ENCODE measurements at places on chromosomes 4 and X.

DNA sequence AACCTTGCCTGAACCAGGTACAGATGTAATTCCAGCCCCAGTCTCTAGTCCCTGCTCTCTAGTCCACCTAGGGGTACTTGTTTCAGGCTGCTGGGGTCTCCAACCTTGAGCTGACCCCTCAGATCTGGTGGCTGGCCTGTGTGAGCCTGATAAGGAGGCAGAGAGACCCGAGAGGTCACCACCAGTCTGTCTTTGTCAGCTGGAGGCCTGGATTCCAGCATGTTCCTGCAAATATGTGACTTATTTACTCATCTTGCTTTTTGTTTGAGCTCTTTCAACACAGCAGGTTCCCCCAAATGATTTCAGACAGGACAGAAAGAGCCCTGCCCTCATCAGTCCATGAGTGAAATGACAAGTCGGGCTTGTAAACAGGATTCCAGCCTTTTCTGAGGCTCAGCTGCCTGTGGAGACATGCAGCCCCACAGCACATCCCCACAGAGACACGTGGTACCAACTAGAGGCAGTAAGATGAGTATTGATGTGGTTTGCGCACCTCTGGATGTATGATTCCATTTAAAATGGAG, 37.5 kb upstream of the STK26 start:
- DNase-seq = no peak

DNA sequence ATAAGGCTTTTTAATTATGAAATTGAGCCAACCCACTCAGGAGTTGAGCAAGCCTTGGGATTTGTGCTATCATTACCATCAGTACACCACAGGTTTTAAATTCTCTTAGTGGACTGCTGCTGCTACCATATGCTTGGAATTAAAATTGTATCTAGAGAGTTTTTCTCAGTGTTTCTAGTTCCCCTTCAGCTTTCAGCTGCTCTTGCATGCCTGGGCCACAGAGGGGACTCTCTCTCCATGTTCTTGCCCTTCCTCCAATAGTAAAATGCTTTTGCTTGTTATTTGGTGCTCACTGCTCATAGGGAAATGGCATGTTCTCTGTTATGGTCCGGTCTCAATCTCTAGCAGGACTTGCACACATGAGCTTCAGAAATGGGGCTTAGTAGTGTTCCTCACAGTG, 101.9 kb downstream of the IGSF1 start:
- DNase-seq = no peak

- no peak for DNase-seq
These were observed 84.4 kb upstream of the ARMCX2 start for GRCh38 chrX:101744085-101744484.

DNA sequence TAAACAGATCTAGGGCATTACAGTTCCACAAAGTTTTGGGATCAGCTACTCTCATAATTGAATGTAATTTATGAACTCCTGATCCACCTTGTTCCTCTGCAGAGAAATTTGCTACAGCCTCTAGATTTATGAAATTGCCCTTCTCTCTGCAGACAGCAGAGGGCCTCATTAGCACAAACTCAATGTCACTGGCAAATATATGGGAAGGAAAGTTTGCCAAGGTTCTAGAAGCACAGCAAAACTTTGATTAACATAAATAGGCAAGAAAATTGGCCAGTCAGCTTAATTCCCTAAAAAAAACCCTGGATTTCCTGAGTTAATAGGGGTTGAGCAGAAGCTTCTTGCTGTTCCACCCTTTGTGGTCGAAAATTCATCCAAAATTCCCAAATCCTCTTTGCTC, 31.5 kb downstream of the PRPS1 start:
- no peak for DNase-seq

DNA sequence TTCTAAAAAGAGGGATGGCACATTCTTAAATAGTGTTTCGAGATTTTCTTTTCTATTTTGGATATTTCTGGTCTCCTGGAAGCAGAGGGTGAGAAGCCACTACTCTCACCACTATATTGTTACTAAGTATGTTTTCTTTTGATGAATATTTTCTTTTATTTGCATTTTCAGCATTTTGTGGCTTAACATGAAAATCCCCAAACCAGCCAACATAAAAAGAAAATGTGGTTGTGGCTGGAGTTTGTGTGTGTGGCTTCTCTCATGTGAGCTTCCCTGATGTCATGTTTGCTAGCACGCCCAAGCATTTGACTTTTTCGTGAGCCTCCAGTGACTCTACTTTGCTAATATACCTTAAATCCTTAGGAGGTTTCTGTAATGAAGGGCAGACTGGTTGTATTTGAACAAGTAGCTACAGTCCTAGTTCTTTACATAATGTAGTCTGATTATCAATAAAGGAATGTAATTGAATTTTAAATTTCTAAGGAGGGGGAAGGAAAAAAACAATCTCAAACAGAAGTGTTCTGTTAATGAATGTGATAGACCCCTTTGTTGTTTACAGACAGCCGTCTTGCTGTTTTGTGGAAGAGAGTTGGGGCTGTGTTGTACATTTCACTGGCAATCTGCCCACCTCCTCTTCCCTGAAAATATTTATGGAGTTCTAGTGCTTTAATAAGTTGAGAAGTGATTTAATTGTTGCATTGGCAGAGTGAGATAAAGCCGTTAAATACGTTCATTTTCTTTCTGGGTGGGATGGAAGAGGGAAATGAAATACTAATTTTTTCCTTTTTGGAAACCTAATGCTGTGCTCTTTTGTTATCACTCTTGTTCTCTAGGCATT, 114.6 kb downstream of the ARHGAP10 start:
- no peak for DNase-seq

DNA sequence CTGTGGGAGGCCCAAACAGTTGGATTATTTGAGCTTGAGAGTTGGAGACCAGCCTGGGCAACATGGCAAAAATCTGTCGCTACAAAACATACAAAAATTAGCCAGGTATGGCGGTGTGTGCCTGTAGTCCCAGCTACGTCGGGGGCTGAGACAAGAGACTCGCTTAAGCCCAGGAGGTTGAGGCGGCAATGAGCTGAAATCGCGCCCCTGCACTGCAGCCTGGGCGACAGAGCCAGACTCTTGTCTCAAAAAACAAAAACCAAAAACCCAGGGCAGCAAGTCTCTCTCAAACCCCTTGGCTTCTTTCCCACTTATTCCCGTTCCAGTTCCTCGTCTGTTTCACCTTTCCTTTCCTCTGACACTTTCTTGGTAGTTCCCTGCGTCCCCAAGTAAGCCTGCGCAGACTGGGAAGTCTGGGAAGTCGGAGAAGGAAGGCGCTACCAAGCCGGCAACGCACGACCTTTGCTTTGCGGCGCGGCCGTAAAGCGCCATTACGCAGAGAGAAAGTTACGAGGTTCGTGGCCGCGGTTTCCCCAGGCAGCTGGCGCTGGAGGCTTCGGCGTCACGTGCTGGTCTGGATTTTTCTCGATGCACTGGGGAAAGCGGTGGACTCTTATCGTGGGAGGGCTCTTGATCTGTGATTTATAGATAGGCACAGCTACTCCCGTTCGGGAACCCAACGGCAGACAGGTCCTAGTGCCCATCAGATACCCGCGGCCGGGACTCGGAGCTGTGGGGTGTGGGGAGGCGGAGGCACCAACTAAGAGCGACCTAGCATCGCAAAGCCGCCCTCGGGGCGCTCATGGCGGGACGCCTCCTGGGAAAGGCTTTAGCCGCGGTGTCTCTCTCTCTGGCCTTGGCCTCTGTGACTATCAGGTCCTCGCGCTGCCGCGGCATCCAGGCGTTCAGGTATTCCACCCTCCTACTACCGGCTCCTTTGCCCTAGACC, at the start of gene NUDT9:
Gene NUDT9, plus strand, starts transcription at position 470 of the 949 bp plus-strand sequence. Its CDS starts 333 bp downstream, at position 803.
- peak; percentile 81 for DNase-seq

DNA sequence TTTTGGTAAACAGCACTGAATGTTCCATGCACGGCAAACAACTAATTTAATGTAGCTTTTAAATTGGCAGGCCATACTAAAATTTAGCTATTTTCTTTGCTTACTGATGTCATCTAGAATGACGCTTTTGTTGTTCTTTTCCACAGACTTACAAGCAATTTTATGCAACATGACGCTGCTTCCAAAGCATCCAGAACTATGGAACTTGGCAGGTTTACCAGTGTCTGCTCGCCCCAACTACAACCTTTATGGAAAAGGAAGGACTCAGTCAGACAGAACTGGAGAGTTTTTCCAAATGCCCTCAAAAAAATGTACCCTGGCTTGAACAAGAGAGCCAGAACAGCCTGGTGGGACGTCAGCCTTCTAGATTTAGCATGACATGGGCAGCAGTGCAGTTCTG, 58.7 kb downstream of the ANOS1 start:
- DNase-seq = no peak

- DNase-seq = no peak
These were observed 10.8 kb downstream of the DAPP1 start for GRCh38 chr4:99827454-99827853.

GRCh38 chr4:102569200-102569599, 68.0 kb downstream of the NFKB1 start:
- no peak for DNase-seq

DNA sequence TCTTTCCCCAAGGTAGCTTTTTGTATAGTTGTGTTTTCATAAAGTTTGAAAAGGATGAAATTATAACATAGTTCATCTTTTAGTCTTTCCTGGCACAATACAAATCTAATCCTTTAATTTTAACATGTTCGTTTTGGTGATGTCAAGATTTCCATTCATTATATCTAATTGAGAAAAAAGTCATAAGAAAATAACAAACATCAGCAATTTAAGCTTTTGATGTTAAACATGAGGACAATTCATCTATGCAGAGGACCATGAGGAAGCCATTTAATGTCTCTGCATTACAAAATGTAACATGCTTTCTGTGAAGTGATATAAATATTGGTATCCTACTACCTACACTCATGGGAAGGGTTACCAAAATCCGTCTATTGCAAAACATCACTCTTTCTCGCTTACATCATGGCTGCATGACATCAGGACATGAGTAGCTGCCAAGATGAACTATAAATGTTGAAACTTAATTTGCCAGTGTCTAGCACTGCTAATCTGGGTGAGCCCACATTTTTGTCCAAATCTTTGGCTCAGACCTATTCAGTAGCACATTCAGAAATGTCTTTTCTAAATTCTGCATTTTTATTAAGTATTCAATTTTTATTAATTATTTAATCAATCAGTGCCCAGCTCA, 9.5 kb downstream of the EPGN start:
- no peak for DNase-seq

GRCh38 chr4:27381815-27382214, 521.2 kb downstream of the STIM2 start:
- DNase-seq = no peak

DNA sequence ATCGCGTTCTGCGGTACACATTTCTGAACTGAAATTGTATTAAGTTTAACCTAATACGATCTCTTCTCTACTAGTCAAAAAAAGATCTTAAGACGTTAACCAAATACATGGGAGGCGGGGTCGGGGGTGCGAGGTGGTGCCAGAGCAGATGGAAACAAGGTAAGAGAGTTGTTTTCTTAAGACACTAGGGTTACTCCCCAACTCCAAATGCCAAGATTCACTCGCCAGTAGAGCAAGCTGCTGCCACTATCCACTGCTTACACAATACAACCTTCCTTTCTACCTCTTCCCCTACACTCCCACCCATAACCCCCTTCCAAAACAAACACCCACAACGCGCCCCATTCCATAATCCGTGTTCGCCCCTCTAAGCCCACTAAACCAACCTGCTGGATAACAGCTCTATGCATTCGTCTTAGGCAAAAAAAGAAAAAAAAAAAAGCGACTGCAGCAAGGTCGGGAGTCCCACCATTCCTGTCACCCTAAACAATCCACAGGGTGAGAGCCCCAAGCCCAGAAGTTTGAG, 1.3 kb downstream of the LCORL start:
- DNase-seq = no peak

DNA sequence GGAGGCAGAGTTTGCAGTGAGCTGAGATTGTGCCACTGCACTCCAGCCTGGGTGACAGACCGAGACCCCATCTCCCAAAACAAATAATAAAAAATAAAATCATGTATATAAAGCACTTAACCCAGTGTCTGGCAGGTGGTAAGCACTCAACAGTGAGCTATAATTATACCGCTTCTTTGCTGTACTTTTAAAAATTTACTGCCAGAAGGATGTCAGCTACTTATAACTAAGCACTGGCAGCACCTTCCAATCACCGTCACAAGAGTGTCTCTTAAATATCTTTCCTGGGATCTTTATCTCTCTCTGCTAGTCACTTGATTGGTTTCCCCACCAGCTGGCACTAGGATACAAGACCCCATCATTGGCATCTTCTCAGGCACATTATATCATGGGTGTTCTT, 53.9 kb upstream of the DAPP1 start:
- no peak for DNase-seq

- no peak for DNase-seq
These were observed 72.1 kb downstream of the COX18 start for GRCh38 chr4:72997409-72997808.

DNA sequence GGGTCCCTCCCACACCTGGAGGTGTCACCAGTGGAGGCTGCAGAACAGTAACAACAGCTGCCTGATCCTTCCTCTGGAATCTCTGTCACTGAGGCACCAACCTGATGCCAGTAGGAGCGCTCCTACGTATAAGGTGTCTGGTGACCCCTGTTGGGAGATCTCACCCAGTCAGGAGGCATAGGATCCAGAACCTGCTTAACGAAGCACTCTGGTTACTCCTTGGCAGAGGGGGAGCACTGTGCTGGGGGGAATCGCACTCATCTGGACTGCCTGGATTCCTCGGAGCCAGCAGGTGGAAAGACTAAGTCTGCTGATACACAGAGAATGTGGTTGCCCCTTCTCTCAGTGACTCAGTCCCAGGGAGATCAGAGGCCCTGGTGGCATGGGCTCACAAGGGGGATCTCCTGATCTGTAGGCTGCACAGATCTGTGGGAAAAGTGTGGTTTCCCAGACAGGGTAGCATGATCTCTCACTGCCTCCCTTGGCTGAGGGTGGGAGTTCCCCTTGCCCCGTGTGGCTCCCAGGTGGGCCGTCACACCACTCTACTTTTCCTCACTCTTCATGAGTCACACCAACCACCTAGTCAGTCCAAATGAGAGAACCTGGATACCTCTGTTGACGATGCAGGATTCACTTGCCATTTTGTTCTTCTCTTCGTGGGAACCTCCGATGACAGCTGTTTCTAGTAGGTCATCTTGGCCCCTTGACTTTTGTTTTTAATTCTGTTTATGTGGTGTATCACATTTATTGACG, 305.9 kb downstream of the IDS start:
- DNase-seq = no peak

DNA sequence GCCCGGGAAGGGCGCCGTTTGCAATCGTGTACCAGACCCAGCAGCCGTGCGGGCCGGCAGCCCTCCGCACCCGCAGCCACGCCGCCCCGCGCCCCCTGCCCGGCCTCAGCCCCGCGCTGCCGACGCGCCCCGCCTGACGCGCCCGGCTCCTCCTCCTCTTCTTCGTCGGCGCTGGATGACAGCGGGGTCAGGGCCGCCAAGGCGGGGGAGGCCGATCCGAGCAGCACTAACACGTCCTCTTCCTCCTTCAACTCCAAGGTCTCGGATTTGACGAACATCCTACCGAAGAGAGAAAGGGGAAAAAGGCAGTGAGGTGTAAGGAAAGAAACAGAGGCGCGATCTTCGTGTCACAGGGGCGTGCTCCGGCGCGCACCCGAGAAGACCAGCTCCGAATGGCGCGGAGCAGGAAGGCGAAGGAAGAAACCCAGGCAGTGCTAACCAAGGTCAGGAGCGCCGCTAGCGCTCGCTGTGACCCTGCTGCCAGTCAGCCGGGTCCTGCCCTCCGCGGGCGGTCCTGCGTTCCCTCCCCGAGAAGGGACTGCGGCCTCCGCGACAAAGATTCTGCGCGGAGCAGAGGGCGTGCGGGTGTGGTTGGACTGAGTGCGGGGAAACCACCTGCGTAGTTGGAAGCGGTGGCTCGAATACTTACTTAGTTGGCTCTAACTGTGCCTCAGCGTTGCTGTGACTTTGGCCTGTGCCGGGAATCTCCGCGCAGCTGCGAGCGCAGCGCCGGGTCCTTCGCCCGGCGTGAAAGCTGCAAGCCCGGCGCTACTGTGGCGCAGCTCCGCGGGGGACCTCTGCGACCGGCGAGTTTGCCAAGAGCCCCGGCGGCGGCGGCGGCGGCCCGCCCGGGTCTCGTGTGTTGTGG, 548 bp downstream of the NEUROG2 start:
- no peak for DNase-seq
